Keratinocyte (primary cell): ENCODE measurements at places on chromosomes 11 and 22.

- no peak for DNase-seq
Measured at GRCh38 chr22:45993841-45994240, 16.9 kb upstream of the WNT7B start.

- DNase-seq: no peak
Measured at GRCh38 chr11:67439321-67440228, 2.1 kb upstream of the PTPRCAP start.

- DNase-seq: no peak
Measured at GRCh38 chr11:41102471-41102870, 357.0 kb downstream of the LRRC4C start.

GRCh38 chr22:49348631-49349030 is 479.0 kb downstream of the BRD1 start:
- DNase-seq: no peak

DNA sequence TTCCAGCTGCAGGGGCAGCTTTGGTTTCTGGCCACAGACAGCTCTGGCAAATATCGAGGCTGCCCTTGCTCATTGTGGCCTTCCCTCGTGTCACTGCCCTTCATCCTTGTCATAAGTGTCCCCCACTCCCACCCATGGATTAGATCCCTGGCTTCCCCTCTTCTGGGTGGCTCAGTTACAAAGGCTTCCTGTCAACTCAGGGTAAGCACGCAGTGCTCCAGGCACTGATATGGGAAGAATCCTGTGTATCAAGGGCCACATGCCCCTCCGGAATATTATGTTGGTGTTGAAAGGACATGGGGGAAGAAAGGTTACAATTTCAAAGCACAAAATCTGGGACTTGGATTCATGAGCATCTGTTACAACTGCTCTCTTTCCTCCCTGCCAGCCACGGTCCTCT is 128.1 kb downstream of the DBX1 start:
- DNase-seq: no peak

DNA sequence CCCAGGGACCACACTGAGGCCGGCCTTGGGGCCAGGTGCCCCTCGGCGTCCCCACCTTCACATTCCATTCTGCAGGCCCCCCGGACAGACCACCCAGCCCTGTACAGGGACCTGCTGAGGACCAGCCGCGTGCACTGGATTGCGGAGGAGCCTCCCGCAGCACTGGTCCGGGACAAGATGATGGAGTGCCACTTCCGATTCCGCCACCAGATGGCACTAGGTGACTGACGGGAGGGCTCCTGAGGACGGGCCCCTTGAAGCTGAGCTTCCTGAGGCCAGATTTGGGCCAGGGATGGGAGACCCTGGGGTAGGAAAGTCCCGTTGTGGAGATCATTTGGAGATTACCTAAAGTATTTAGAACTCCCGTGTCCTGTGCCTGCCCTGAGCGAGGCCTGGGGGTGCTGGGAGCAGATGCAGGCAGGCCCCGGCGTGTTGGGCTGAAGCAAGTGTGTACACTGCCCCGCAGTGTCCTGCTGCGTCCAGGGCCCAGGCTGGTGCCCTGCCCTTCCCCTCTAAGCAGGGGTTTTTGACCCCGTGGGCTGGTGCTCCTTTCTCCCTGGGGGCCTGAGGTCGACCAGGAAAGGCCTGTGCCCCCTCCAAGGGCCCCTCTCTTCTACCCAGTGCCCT is 20.0 kb downstream of the TRMU start:
- no peak for DNase-seq

DNA sequence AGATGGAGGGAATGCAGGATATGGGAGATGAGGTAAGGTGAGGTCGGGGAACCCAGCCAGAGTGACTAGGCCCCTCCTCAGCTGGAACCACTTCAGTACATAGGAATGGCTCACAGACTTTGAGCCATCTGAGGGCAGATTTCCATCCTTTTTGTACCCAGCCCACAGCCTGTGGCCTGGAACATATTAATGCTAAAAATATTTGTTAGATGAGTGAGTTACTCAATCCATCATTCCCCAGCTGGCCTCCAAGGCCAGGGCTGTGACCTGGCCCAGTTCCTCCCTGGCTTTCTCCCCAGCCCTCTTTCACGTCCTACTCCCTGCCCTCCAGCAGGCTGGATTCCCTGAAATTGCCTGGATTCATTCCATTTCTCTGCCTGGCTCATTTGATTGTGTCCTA is 57.2 kb upstream of the PRDM11 start:
- DNase-seq: no peak

GRCh38 chr11:110130642-110131238 is 37.5 kb downstream of the ZC3H12C start:
- DNase-seq: peak; percentile 80

DNA sequence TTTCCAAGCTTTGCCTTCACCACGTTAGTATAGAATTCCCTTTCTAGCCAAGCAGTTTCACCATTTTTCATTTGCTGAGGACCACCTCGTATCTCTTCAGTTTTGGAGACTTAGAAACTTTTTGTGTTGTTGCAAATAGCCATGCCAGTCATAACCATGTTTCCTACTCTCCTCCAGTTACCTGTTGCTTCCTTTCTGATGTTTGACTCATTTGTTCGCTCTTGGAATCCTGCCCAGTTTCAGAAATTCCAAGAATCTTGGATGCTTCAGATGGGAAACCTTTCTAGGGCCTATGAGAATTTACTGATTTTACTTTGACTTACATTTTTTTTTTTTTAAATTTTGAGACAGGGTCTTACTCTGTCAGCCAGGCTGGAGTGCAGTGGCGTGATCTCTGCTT is 65.4 kb downstream of the PPP6R3 start:
- DNase-seq: no peak
